ENCODE measurements at places on chromosomes 5 and 9.
A peak's percentile ranks its signal among the peaks of the same experiment; 100 is the strongest.

- DNase-seq = no peak
These were observed 98.3 kb upstream of the PHYKPL start for GRCh38 chr5:178330791-178331404.

GRCh38 chr5:125492977-125493376, 746.5 kb upstream of the ZNF608 start:
- no peak for DNase-seq

DNA sequence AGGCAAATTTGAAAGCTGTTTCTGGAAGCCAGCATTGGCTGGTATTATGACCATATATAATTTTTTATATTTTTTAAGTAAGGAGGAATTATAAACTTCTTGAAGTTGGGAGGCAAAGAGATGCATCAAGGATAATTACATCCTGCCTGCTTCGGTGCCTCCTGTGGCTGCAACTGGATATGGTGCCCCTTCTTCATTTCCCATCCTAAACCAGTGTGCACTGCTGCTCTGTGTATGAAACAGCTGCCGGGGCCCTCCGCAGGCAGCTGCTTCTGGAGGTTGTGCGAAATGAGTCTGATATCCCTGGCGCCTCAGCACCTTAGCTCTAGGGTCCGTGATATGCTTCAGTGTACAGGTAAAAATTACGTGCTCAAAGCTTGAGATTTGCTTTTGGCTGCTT, 304.2 kb downstream of the ENC1 start:
- no peak for DNase-seq

GRCh38 chr9:19493876-19494275, 85.1 kb downstream of the ACER2 start:
- no peak for DNase-seq

GRCh38 chr5:5387192-5387591, 35.3 kb upstream of the ICE1 start:
- DNase-seq = no peak

GRCh38 chr5:94276751-94277150, 341.7 kb downstream of the KIAA0825 start:
- DNase-seq = no peak

- DNase-seq = no peak
These were observed 25.6 kb downstream of the USP20 start for GRCh38 chr9:129860653-129861446.

DNA sequence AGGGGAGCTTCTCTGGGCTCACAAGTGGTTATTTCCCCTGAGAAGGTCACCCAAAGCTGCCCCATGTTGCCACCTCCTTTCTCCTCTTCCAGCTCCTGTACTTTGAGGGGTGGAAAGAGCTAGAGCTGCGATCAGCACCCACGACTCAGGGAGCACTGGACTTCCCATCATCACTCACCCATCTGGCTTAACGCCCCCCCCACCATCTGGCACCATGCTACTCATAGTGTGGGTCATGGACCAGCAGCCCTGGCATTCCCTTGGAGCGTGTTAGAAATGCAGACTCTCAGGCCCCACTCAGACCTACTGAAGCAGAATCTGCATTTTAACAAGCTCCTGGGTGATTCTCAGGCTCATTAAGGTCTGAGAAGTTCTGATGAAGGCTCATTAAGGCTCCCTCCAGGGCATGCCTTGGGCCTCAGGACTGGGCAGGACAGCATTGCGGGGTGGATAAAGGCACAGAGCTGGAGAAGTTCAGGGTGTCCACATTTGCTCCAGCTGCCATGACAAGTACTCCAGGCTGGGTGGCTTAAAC, 67.3 kb downstream of the GALNT12 start:
- DNase-seq = no peak

GRCh38 chr5:95953021-95953702, 8.5 kb downstream of the ELL2 start:
- DNase-seq = no peak

GRCh38 chr5:167207081-167207480, 1084.4 kb upstream of the WWC1 start:
- DNase-seq = no peak

DNA sequence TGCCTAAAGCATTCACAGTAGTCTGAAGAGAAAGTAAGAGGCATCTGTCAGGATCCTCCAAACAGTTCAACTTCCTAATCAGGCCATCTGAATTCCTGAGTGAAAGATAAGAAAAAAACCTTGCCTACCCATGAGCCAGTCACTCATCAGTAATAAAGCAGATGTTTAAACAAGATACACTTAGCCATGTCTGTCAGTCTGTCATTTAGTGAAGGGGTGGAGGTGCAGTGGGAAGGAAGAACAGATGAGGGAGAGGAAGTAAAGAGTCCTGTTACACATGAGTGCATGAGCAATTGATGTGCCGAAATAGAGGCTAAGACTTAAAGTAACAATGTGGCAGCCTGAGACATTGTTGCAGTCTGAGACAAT, 29.9 kb upstream of the DMRTA1 start:
- DNase-seq = no peak

DNA sequence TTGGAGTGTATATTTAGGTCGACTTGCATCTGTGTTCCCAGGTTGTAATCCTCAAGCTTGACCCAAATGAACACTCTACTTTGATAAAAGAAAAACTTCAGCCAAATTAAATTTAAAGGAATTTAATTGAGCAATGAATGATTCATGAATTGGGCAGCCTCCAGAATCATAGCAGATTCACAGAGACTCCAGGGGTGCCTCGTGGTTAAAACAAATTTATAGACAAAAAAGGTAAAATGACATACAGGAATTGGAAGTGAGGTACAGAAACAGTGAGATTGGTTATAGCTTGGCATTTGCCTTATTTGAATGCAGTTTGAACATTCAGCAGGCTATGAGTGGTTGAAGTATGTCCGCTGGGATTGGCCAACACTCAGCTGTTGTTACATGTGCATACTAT, 21.6 kb upstream of the SPATA31D4 start:
- no peak for DNase-seq

- peak; percentile 16 for DNase-seq
These were observed 37.1 kb upstream of the CEP120 start for GRCh38 chr5:123460296-123460729.

DNA sequence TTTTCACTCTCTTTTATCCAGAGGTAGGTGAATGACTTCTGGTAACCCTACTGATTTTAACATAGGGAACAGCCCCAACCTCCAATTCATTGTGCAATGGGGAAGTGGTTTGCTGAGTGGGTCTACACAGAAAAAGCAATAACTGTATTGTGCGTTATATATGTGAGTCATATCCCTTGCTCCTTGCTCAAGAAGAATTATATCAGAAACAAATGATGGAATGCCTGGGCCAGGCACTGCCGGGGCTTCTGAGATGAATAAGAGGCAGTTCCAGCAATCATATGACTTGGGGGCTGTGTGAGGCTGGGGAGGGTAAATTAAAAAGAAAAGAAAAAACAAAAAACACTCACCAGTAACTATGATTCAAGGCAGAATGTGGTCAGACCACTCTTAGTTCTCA, 79.2 kb upstream of the ABCA1 start:
- no peak for DNase-seq

GRCh38 chr9:130215341-130216119, 43.3 kb downstream of the NCS1 start:
- DNase-seq = no peak

- no peak for DNase-seq
These were observed 157.5 kb downstream of the PIK3R1 start for GRCh38 chr5:68373050-68373449.

GRCh38 chr9:128062279-128062678, 4.8 kb downstream of the NAIF1 start:
- no peak for DNase-seq

- DNase-seq = no peak
These were observed 52.9 kb downstream of the ELL2 start for GRCh38 chr5:95908799-95909198.

GRCh38 chr9:34651876-34652601, at the start of gene IL11RA:
IL11RA (plus strand) TSS chr9:34652185; CDS start chr9:34655218, 3,033 bp downstream.
- peak; percentile 74 for DNase-seq

DNA sequence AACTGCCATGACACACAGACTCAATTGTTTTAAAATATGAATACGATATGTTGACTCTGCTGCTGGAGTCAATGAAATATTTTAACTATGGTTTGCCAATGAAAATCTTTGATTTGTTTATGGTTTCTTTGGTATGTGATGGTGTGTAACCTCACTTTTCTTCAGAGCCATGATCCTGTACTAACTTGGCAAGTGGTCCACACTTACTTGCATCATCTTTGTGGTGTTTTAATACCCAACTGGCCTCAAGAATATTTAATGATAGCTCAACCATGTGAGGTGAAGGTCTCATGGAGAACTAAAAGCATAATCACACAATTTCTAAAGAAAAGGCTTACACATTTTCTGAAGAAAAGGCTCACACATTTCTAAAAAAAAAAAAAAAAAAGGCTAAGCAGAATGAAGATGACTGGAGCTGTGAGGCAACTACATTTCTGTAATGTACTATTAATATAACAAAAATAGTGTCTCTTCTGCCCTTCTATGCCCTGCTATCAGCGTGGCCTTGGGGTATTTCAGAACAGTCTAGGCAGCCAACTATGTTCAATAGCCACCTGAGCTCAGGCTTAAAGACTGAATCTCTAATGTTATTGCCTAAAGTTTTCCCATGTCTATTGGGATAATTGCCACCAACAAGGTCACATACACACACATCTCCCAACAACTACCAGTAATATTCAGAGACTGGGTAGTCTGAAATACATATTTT, 395.0 kb downstream of the MLLT3 start:
- no peak for DNase-seq

GRCh38 chr9:70389621-70390266, 24.7 kb downstream of the KLF9 start:
- no peak for DNase-seq

DNA sequence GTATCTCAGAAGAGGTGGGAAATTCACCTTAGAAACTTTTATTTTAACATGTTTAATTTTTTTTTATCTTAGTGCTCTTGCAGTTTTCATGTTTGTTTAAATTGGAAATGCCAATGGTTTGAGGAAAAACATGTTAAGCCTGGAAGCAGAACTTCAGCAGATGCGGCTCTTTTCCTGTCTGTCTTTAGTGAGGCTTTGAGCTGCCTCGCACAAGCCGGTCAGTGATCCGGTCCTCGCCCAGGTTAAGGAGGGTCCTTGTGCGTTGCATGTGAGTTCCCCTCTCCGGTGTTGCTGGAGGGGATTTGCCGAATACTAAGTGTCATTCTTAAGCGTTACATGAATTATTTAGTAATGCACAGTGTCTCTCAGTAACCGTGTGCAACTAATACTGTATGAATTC, 9.4 kb upstream of the PLEKHG4B start:
- no peak for DNase-seq

DNA sequence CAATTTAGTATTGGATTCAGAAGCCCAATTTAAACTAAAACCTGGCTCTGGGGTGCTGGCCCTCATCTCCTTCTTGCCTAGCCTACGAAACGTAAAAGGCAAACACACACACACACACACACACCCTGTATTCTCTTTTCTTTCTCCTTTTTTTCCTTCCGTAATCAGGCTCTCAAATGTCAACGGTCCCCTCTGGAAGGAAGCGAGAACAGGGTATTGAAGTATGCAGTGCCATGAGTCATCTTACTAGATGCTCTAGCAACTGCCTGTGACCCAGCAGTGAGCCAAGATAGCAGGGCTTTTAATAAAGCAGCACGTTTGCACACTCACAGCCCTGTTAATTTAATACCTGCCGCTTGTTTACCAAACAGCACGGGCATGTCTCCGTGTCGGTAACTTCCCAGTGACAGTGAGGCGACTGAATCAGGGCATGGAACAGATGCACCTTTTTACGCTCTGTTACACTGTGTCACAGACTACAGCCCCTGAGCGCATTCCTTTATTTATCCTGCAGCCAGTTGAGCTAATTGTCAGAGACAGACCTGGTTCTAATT, 243.8 kb downstream of the BNC2 start:
- peak; percentile 20 for DNase-seq

GRCh38 chr5:61052882-61053281, 107.9 kb downstream of the NDUFAF2 start:
- DNase-seq = no peak

DNA sequence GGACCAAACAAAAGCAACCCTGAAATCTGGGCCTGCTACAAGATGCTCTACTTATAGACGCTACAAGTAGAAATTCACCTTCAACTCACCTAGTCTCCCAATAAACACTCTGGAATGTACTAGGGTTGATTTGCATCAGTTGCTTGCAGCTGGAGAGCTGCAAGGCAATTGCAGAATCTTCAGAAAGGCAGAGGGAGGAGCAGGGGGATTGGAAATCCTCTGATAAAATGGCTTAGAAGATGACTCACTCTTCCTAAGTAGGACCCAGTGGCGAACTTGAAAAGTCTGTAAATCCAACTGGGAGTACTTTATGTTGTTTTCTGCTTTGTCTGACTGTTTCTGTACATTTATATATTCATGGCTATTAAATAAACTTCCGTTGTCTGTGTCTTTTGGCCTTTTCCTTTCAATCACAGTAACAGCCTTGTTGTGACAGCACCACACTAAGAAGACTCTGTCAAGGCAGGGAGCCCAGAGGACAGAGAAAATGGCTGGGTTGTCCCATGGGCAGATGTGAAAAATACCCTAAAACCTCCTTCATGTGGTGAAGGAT, 14.7 kb upstream of the MLLT3 start:
- DNase-seq = no peak

DNA sequence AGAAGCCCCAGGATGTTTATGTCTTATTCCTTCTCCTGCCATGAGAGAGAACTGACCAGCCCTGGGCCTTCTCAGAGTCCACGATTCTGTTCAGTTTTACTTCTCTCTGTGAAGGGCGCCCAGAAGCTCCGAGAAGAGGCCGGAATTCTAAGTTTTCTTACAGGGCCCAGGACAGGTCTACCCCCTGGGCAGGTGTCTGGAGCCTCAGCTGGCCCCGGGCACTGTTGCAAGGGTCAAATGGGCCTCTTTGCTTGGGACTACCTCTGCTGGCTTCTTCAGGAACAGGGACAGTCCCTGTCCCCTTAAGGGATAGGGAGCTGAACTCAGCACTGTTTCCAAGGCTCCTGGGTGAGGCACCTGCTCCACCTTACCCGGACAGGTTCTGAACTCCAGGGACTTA, 55.0 kb downstream of the RASGEF1C start:
- DNase-seq = no peak

GRCh38 chr9:127064335-127064734, 58.1 kb downstream of the ANGPTL2 start:
- DNase-seq = no peak

DNA sequence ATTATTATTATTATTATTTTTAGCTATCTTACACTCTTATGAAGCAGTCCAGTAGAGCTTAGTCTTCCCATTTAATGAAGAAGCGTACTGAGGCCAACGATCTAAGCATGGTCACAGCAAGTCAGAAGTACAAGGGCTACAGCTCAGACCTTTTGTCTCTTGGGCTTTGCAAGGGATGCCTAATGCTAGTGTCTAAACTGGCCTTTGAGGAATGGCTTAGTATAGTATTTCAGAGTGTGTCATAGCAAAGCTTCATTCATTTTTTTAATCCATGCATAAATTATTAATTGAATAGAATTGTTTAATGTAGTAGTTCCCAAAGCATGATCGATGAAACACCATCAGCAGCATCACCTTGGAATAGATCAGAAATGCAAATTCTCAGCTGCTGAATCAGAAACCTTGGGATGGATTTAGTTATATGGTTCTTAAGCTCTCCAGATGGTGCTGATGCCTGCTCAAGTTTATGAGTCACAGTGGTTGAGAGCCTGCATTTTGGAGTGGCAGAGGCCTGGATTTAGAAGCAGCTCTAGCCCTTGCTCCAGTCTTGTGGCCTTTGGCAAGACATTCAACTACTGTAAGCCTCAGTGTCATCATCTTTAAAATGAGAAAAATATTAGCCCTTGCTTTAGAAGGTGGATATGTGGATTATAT, 6.1 kb downstream of the IL12B start:
- DNase-seq = no peak

Data from HEK293T (cell line).